Stimulated activated CD8-positive, alpha-beta memory T cell treated with anti-CD3 and anti-CD28 coated beads, Interleukin-15, amount 100 ng/mL, for 1 hour (primary cell): ENCODE measurements at places on chromosomes 2 and 18.

- no peak for DNase-seq
Observed at GRCh38 chr2:39547811-39548719, 111.0 kb upstream of the MAP4K3 start.

GRCh38 chr18:35038881-35039491 is 2.2 kb upstream of the MAPRE2 start:
- no peak for DNase-seq

- DNase-seq = no peak
Observed at GRCh38 chr2:19837235-19837766, 64.5 kb downstream of the TTC32 start.

DNA sequence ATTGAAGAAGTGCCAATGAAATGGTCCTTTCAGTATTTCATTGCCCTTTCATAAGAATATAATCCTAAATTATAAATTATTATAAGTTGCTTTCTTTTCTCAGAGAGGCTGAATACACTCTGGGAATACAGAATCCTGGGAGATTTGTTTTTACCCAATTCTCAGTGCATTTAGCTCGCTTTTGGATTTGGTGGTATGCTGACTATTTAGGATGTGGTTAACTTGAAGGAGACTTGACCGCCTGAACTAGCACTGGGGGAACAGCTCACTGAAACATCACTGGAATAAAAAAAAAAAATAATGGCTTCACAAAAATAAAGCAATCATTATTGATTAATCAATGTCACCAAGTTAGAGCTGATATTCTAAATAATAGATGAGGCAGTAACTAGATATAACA is 10.2 kb downstream of the TNFAIP6 start:
- no peak for DNase-seq

- no peak for DNase-seq
Observed at GRCh38 chr18:3520230-3521085, 70.5 kb downstream of the TGIF1 start.

DNA sequence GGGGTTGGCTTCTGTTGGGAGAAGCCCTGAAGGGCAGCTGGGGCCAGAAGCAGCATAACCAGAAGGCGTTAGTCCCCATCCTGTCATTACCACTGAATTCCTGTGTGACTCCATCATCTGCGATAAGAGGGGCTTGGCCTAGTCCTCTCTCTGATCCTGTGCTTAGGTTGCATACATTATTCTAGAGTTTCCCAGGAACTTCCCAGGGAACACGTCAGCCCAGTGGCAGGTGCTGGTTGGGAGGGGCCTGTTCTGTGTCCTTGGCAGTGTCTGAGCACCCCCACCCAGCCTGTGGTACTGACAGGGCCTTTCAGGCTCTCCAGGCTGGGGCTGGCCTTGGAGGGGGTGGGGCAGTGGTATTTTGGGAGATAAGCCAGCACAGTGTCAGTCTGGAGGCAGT is 4.5 kb upstream of the TOGARAM2 start:
- no peak for DNase-seq

DNA sequence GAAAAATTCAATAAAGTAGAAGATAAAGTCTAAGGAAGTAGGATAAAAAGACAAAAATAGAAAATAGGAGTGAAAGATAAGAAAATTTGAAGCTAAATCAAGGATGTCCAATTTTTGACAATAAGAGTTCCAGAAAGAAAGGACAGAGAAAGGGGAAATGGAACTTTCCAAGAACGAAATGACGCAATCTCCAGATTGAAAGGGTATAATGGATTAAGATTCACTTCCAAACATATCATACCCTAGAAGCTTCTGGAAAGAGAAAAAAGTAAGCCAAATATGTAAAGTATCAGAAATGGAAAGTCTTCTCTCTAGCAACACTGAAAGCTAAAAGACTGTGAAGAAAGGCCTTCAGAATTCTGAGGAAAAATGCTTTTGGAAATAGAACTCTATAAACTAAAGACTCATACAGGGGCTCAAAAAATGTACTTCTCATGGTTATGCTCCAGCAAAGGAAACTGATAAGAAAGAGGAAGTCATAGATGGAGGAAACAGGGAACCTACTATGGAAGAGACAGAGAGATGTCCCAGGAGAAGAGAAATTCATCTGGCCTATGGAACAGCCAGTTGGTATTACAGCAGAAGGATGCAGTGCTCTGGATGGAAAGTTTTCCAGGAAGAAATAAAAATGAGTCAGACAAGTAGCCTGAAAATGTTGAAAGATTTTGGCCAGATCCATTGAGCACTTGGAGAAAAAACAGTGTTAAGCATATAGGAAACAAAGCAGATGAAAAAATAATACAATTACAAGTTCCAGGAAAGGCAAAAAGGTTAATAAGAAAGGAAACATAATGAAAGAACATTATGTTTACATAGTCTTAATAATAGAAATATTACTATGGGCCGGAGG is 20.1 kb downstream of the CASP8 start:
- no peak for DNase-seq

GRCh38 chr2:69642709-69643601 is 584 bp downstream of the AAK1 start:
- no peak for DNase-seq

GRCh38 chr2:18047896-18048657 is 169.6 kb downstream of the KCNS3 start:
- no peak for DNase-seq

DNA sequence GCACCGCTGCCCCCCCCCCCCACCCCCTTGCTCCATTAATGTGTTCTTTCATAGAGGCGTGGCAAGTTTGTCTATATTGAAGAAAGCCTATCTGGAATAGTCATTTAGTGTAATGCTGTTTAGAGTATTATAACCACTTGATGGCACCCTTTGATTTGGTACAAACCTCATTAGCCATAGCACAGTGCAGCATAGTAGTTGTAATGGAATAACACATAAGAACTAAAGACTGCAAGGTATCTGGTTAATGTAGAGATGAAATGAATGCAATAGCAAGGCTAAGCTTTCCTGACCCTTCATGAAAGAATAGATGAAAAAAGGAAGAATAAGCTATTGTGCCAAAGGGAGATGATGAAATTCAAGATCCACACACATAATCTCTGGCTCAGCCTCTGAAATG is 81.9 kb downstream of the EHBP1 start:
- no peak for DNase-seq

DNA sequence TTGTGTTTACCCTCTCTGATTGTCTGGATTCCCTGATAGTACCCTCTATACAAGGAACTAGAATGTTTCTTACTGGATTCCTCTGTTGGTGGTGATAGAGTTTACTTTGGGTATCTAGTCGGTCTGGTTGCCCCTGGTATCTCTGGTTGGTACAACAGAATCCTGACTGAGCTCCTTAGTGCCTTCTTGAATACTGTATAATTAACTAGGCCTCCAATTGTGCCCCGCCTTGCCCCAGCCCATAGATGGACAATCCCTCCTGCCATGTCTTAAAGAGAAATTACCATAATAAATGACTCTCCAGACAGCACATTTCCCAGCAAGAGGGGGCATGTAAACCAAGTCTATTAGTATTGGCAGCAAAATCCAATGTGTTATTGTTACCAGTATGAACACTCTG is 2.3 kb downstream of the SCN1A start:
- DNase-seq = no peak

DNA sequence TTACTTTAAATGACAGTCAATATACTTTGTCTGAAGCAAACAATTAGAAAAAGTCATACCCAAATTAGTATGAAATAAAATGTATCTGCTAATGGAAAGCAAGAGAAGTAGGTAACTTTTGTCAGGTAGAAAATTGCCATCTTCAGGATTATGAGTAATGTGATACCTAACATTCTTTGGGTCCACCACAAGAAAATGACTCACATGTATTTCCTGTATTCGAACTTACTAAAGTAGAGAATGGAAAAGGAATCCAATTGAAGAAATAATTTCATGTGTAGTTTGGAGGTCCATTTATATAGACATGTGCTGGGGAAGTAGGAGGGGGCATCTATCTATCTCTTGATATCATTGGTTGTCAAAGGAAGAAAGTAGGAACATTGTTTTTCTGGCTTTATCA is 636.2 kb upstream of the CHAC2 start:
- no peak for DNase-seq

GRCh38 chr2:54618646-54619565 is 104.6 kb upstream of the EML6 start:
- DNase-seq = no peak

DNA sequence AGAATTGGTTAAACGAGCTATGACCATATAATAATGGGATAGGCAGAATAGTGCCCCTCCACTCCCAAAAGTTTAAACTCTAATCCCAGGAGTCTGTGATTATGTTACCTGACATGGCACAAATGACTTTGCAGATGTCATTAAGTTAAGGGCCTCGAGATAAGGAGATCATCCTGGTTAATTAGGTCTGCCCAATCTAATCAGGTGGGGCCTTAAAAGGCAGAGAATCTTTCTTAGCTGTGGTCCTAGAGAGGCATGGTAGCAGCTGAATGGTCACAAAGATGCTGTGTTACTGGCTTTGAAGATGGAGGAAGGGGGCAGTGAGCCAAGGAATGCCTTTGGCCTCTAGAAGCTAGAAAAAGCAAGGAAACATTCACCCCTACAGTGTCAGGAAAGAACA is 31.1 kb downstream of the TACR1 start:
- DNase-seq = no peak

- DNase-seq = peak; percentile 24
Observed at GRCh38 chr18:23131693-23132319, 3.5 kb upstream of the CABLES1 start.

GRCh38 chr2:231093933-231094332 is 30.9 kb downstream of the HTR2B start:
- no peak for DNase-seq

- no peak for DNase-seq
Observed at GRCh38 chr2:200156166-200156835, 150.2 kb upstream of the SPATS2L start.

DNA sequence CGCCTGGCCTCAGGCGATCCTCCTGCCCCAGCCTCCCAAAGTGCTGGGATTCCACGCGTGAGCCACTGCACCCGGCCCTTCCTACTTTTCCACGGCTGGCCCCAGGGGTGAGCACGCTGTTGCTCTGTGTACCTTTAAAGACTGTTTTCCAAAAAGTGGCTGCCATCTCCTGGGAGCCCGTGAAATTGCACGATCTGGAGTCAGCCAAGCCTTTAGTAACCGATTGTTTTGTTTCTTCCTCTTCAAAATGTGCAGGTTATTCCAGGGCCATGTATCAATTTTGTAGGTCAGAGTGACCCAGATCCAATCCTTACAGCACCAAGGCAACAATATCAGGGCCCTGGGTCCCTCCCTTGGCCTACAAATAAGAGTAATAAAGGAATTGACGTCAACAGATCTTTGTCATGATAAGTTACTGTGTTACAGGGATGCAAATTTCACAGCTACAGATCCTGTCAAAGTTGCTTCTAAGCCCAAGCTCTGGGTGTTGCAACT is 135.6 kb upstream of the ZNF236 start:
- no peak for DNase-seq

- DNase-seq = no peak
Observed at GRCh38 chr2:30899516-30900054, 92.3 kb upstream of the CAPN13 start.

DNA sequence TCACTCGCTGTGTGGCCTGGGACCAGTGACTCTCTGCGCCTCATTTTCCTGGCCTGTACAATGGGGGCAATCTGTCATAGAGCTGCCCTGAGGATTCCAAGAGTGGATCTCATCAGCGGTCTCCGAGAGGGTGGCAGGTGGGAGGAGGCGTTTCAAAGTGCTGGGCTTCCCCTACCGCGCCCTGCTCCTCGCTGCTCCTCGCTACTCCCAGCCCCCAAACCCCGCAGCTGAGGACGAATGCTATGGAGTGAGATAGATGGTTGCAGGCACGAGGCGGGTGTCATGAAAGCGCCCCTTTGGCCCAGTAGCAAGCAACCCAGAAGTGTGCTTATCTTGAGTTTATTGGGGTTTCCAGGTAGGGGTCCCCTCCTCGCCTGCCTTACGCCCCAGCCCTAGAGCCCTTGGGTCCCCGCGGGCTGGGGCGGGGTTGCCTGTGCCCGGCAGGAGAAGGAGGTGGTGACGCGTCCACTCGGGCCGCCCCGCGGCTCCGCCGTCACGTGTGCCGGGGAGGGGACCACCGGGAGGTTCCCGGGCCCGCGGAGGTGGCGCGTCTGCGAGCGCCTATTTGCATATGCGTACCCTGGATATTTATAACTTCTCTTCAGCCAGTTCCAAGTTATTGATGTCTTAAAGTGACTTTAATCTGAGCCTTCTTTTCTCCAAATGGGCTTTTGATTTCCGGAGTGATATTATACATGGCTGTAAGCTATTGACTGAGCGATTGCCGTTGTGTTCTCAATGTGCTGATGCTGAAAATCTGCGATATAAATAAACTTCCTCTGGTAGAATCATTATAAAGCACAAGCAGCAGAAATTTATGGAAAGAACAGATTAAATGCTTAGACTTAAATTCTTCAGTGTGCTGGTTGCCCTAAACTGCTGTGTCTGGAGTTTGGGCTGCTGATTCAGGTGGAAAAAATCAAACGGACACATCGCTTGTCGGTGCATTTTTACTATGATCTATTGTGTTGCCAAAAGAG is 263.7 kb downstream of the ATAD2B start:
- no peak for DNase-seq

GRCh38 chr2:188869550-188869949 is 104.6 kb upstream of the COL3A1 start:
- DNase-seq = no peak

DNA sequence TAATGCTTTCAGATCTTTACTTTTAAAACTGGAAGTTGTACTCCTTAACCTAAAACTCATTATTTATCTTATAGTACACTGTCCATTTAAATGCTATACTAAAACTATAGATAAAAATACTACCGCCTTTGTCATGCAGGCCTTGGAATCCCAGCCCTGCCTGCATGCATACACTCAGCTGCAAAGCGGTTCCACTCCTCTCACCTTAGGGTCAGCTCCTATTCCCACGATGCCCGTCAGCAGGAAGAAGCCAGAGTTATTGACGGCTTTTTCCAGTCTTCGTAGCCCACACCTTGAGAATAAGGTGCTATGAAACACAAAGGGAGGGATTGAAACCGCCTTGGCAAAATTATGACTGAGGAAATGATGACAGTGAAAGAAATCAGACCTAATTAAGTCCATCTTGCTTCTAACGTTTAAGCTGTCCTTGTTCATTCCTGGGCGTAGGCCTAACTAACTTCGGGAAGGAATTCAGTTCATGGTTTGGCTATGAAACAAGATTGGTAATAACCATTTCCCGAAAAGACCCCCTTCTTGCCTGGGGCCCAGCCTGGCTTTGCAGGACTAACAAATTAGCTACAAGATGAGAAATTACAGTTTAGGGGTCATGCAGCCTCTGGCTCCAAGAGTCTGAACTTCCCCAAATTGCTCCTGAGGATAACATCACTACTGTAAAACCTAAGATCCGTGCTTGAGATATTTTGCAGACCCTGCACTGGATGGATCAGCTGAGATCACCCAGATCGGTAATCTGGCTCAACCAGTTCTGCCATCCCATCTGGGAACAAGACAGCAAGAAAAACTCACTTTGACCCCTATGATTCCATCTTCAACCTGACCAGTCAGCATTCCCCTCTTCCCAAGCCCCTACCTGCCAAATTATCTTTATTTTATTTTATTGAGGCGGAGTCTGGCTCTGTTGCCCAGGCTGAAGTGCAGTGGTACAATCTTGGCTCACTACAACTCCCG is 17.1 kb downstream of the EPB41L5 start:
- no peak for DNase-seq

DNA sequence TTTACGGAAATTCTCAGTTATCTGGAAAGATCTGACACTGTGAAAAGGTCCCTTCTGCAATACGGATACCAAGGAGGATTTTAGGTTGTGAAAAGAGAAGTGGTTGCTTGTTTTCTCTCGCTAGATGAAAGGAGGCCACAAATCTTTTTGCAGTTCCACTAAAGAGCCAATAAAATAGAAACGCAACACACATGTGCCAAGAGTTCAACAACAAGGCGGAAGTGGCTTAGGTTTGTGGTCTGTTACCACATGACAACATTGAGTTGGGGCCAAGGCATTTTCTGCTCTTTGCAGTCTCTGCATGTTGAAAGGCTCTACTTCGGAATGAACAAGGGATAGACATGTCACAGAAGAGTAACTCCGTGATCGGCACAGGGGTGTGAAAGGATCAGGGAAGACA is 115.7 kb upstream of the OSR1 start:
- DNase-seq = no peak
